Mesothelial cell of epicardium (in vitro differentiated cells): ENCODE measurements at places on chromosomes 16 and 17.

- DNase-seq = no peak
Observed at GRCh38 chr17:42107124-42107523, 5.4 kb downstream of the DHX58 start.

- DNase-seq = no peak
Observed at GRCh38 chr16:52843381-52843780, 209.3 kb downstream of the CHD9NB start.

- no peak for DNase-seq
Observed at GRCh38 chr17:76956846-76957540, 88.8 kb downstream of the MGAT5B start.

- no peak for DNase-seq
Observed at GRCh38 chr16:27596411-27596810, 46.5 kb downstream of the KATNIP start.

GRCh38 chr17:59361916-59362810 is 30.7 kb downstream of the YPEL2 start:
- DNase-seq = no peak
